ENCODE measurements at places on chromosomes 5 and 9.
A peak's percentile ranks its signal among the peaks of the same experiment; 100 is the strongest.

GRCh38 chr5:146490089-146490843 lies 25.7 kb downstream of the GPR151 start:
- DNase-seq, result no peak

GRCh38 chr5:10555277-10555684 lies 8.6 kb upstream of the ANKRD33B start:
- no peak for DNase-seq

- DNase-seq, result no peak
Observed at GRCh38 chr9:132087438-132088030, 7.9 kb upstream of the MED27 start.

DNA sequence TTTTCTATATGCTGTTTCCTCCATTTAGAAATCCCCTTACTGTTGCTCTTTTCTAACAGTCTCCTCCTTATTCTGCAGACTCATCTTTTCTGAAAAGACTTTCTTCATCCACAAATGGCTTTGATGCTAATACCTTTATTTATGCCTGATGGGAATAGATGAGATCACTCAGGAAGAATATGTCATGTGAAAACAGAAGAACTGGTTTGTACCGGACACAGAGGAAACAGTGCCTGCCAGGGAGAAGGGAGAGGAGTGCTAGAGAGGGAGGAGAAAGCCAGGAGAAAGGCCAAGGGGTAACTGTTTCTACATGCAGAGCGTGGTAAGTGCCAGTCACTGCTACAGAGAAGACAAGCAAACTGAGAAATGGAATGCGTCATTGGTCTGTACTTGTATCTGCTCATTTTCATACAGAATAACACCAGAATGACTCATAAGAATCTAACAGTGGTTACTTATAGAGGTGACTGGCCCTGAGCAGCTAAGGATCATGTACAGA lies 45.9 kb upstream of the PJA2 start:
- DNase-seq, result peak; percentile 15

GRCh38 chr5:33631786-33632185 lies 191.0 kb downstream of the TARS1 start:
- DNase-seq, result no peak

GRCh38 chr5:51399643-51400006 lies 16.4 kb downstream of the ISL1 start:
- DNase-seq, result no peak
